Right hindlimb (tissue), 1 donor: ENCODE measurements at places on chromosomes 11 and 22.

- DNase-seq: no peak
These were observed 1.6 kb downstream of the DIXDC1 start for GRCh38 chr11:111938687-111939160.

GRCh38 chr11:73999581-74000306 lies 9.1 kb downstream of the UCP3 start:
- DNase-seq: no peak

DNA sequence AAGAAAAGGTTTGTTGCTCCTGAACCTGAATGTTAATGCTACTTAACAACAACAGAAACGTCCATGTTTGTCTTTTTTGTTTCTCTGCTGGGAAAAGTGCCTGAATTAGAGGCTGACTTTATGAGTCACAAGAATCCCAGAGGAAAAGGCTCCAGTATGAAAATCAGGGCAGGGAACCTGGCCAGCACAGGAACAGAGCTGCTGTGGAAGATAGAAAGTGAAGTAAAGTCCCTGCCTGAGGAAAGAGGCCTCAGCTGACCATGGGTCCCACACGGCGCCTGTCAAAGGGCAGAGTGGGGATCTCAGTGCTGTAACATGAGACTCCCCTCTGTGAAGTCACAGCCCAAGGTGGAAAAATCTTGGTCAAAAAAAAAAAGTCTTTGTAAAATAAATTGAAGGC lies 632.3 kb upstream of the CCDC90B start:
- DNase-seq: no peak

- DNase-seq: no peak
These were observed 23.1 kb upstream of the RBM4B start for GRCh38 chr11:66700742-66701141.

GRCh38 chr11:113394919-113395318 lies 7.3 kb downstream of the ANKK1 start:
- DNase-seq: no peak

- DNase-seq: no peak
These were observed 1.8 kb upstream of the LRRC75B start for GRCh38 chr22:24594569-24595120.

DNA sequence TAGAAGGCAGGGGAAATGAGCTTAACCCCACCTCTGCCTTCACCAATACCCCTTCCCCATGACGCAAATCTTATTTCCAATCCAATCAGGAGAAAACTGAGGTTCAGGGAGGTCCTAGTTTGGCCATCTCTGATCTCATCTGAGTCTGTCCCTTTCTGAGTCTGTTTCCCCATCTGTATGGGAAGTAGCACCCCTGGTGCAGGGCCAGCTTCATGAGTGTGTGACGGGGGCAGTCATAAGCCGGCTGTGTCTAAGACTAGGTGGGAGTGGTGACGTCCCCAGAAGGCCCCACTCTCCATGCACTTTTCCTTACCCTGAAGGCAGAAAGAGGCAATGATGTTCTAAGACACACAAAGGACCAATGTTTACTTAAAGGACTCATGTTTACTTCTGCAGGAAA lies 72.3 kb downstream of the MN1 start:
- peak; percentile 5 for DNase-seq
